ENCODE measurements at places on chromosomes 7 and 10.

GRCh38 chr7:143503261-143503660 is 25.6 kb downstream of the TAS2R41 start:
- no peak for DNase-seq

GRCh38 chr10:46289209-46289810 is 2.5 kb downstream of the ANTXRL start:
- DNase-seq = no peak

GRCh38 chr10:44832595-44833390 is 78.3 kb upstream of the TMEM72 start:
- DNase-seq = no peak

- DNase-seq = no peak
Observed at GRCh38 chr7:133114519-133114918, 32.6 kb upstream of the CHCHD3 start.

DNA sequence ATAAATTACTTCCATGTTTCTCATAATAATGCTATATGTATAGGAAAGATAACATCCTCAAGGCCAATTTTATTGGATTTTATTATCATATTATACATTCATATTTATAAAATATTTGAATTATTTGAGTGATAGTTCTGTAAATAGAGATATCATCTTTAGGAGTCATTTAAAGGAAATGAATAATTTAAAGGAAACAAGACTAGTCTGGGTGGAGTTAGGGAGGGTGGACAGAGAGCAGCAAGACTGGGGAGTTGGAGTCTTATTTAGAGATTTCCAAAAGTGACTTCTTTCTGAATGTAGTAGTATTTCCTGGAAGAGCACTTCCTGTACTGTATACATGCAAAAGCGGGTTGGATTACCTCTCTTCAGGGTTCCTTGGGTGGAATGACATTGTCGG is 342.3 kb downstream of the SUGCT start:
- no peak for DNase-seq

DNA sequence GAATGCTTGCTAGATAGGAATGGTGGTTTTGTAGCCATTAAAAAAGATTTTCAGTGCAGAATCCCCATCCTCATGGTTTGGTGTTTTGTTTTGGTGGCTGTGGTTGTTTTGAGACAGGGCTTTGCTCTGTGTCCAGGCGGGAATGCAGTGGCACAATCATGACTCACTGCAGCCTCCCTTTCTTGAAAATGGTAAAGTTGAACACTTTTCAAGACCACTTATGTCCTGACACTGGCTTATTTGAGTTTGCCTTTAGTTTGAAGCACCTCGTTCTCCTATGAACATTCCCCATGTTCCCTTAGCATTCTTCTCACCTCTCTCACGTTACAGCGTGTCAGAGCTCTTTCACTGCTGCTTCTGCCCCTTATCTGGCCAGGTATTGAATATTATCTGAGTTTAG is 140.1 kb downstream of the LRRC4 start:
- DNase-seq = no peak

DNA sequence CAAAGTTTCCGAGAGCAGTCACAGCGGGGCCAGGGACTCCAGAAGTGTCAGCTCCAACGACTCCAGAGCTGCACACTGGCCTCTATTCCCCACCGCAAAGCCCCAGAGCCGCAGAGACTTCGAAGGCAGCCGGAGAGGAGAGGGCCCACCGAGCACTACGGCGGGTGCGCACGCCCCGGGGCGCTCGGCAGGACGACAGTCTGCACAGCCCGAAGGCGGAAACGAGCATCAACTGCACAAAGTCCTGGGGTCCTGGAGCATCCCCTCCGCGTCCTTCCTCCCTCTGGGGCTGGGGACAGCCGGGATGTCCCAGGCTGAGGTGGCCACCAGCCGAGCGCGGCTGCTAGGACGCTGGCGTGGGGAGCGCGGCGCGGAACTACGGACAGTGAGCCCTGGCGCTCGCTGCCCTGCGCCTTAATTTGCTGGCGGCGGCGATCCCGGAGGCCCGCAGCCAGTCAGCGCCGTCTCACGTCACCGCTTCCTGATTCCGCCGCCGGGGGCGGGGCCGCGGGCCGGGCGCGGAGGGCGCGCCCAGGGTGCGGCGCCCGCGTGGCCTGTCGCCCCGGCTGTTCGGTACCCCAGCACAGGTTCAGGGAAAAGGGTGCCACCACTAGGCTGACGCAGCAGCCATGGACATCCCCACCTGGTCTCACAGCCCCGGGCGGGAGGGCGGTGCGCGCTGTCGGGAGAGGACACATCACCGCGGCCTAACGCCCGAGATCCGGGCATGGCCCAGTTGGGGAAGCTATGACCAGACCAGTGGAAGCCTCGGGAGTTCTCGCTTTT is at the start of gene TBX20:
TBX20 (minus strand) TSS at position 391 of the 786 bp plus-strand sequence. CDS start 480 bp downstream, outside the sequence.
- DNase-seq = no peak

- DNase-seq = no peak
Observed at GRCh38 chr10:113552701-113553100, at the start of gene HABP2. TSS of gene HABP2 (plus strand) at chr10:113553053. CDS start at chr10:113553122, 69 bp downstream.

GRCh38 chr10:68202960-68203353 is 29.0 kb downstream of the ATOH7 start:
- no peak for DNase-seq

- no peak for DNase-seq
Observed at GRCh38 chr7:129110258-129110981, 34.1 kb upstream of the TSPAN33 start.

DNA sequence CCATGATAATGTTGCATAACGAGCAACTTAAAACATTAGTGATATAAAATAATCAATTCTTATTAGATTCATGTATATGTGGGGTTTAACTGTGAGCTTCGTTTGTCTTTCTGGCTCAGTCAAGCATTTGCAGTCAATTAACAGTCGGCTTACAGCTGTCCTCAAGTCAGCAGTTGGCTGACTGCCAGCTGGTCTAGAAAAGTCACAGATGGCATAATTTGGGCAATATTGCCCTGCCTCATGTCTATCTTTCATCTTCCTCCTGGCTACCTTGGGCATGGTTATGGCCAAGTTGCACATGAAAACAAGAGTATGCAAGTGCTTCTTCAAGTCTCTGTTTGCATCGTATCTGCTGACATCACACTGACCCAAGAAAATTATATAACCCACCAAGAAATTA is 186.1 kb upstream of the ZWINT start:
- DNase-seq = no peak

- no peak for DNase-seq
Observed at GRCh38 chr7:157428554-157428945, 91.7 kb downstream of the DNAJB6 start.

- no peak for DNase-seq
Observed at GRCh38 chr10:50275650-50276235, 24.4 kb upstream of the ASAH2 start.

DNA sequence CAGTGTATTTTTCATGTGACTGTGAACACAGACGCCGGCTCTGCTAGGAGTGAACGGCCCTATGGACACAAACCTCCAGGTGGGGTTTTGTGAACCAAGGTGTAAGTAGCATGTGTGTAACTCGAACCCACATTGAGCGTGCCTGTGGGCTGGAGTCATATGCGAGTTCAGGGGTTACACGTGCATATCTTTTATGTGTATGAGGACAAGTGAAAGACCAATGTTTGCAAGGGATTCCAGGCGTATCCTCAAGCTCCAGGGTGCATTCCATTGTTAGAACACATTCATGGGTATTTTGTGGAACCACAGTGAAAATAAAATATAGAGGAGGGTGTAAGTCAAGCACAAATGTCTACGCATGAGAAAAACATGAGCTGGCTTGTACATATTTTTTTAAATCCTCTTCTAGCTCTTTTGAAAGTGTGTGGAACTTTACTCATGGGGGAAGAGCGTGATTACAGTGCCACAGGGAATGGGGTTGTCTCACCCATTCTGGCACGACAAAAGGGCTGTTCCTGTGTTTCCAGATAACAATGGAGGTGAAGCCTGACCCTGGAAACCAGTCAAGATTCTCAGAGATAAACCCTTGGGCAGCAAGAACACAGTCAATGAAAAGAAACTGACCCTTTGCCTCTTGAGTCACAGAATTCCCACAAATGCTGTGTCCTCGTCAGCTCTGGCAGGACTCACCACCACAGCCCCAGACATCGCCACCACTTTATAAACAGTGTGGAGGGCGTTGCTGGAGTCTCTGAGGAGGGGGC is 37.0 kb upstream of the GOT1 start:
- DNase-seq = no peak

GRCh38 chr7:36538126-36538525 is 148.5 kb downstream of the ANLN start:
- DNase-seq = no peak

DNA sequence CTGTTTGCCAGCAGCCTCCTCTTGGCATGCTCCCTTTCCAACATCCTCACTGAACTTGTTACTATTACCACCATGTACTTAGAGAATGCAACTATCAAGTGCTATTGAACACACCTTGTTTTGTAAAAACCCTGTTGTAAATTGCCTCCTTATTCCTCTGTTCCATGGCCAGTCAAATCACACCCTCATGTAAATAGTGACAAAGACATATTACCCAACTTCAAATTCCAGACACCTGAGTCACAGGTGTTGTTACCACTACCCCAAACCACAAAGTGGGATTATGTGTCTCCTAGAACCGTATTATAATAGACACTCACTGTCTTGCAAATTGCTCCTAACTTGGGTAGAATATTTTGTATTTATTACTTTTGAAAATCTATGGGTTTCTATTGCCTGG is 263.2 kb upstream of the C7orf33 start:
- no peak for DNase-seq

DNA sequence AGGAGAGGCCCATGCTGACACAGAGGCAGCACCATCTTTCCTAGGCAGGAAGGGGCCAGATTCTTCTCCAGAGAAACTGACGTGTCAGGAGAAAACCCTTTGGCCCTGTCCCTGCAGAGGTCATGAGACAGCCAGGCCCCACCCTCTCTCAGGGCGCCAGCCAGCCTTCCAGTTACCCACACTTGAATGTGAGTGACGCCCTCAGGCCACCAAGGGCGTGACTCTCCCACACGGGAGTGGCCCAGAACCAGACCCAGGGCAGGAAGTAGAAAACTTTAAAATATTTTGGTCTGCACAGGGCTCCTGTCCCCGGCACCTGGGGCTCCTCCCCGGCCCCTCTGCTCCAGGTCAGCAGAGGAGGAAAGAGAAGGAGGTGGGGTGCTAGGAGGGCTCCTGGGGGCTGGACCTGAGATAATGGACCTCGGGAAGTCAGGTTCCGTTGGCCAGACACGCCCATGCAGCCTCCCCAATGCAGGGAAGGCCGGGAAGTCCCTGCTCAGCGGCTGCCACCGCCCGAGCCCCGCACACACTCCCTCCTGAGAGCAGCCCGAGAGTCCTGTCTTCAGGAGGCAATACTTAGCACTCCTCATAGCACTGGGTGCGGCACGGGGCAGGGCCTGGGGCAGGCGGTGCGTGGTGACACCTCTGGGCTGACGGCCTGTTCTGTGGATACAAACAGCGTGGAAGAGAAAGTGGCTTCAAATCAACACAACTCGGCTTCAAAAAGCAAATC is 67.0 kb upstream of the CFAP46 start:
- DNase-seq = no peak

- no peak for DNase-seq
Observed at GRCh38 chr7:92625617-92626016, 35.4 kb upstream of the FAM133B start.

GRCh38 chr10:43998021-43998809 is 349.5 kb upstream of the ZNF32 start:
- DNase-seq = no peak

DNA sequence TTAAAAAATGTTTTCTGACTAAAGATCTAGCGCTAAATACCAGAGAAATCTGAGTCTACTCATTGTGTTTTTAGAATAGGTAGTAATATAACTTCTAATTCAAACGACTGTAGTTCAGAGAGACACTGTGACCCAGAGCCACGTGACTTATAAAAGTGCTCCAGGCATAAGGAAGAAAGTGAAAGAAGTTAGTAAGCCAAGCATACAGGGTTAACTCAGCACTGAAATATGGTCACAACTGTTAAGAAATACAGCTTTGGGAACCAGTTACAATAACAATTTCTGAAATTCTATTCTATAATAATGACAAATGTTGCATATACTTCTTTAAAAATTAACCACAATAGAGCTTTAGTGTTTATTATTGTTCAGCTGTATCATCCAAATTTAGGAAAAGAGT is 119.1 kb downstream of the TFEC start:
- no peak for DNase-seq

GRCh38 chr10:3623746-3624145 is 161.3 kb downstream of the KLF6 start:
- DNase-seq = no peak

GRCh38 chr7:2967253-2967652 is 76.4 kb downstream of the CARD11 start:
- no peak for DNase-seq

DNA sequence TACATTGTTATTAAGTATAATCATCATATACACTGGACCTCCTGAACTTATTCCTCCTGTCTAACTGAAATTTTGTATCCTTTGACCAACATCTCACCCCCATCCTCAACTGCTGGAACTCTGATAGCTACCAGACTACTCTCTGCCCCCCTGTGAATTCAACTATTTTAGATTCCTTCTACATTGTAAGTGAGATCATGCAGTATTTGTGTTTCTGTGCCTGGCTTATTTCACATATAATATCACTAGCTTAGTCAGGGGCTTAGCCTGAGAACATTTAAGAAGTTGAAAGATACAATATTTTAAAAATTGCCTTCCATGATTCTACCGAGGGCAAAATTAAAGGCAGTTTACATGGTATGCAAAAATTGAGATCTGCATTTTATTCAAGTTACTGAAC is 26.9 kb downstream of the STAMBPL1 start:
- DNase-seq = no peak

GRCh38 chr7:50281680-50282445 is 22.7 kb upstream of the IKZF1 start:
- DNase-seq = no peak

DNA sequence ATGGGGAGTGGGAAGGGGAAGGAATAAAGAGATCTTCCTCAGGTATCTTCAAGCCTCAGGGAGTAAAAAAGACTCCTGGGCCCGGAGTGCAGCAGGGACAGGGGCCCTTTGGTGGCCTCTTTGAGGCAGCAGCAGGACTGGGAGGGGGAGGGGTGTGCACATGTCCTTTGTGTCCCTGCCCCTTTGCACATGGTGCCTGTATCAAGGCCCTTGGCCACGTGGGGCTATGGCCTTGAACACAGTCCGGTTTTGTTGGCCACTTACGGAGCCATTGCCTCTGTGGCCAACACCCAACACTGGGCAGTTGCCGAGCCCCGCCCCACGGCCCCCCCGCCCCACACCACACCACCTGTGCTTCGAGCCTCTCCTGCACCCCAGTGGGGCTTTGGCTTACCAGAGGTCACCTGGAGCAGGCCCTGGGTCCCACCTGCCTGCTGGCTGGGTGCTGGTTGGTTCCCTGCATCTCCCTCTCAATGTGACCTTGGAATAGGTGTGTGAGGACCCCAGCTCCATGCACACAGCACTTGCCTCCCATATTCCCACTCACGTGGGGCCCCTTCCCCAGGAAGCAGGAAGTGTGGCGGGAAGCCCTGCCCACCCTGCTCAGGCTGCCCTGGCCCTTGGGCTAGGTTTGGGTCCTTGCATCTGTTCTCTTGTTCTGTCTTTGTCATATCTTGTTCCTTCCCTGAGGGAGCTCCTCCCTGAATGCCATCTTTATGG is 5.4 kb downstream of the SAP25 start:
- DNase-seq = no peak
